Tongue (tissue), 3 donors: ENCODE measurements at places on chromosomes 2 and 18. TPM values are rescaled to one million over a fixed set of nuclear protein-coding genes. Genes with fewer than 3 reads are reported as not detected.

GRCh38 chr2:108492364-108492763 is 41.9 kb upstream of the LIMS1 start:
- DNase-seq: no peak

DNA sequence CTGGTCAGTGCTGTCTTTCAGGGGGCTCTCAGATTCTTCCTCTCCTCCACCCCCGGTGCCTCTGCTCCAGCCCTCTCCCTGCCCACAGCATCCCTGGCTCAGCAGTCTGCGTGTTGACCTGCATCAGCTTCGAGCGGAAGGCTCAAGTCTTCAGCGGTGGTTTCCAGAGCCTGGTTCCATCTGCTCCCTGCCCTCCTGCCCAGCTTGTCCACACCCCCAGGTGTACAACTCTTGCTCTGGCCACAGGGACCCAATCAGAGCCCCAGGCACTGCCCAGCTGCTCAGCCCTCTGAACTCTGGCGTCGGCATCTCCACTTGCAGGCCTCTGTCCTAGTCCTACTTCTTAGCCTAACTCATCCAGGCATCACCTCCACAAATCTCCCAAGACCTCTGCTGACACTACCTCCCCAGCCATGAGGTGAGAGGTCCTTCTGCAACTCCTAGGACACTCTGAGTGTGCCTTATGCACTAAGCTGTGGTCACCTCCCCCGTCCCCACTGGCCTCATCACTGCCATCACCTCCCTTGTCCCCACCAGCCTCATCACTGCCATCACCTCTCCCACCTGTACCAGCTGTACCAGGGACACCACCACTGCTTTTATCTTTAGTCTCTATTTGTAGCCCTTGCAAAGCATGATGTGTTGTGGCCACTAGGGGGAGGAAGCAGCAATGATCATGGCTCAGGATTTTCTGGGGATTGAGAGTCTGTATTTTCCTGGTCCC is 60.9 kb downstream of the EDAR start:
- peak; percentile 80 for DNase-seq

The CIB4 gene
- total RNA-seq: not detected

- DNase-seq: peak; percentile 21
Measured at GRCh38 chr2:229330952-229331351, 59.9 kb upstream of the PID1 start.

- DNase-seq: no peak
Measured at GRCh38 chr2:102664471-102664909, 45.1 kb downstream of the SLC9A2 start.

- DNase-seq: no peak
Measured at GRCh38 chr2:55093381-55093780, 43.1 kb upstream of the RTN4 start.

- peak; percentile 59 for DNase-seq
Measured at GRCh38 chr2:127085317-127085681, 21.7 kb downstream of the BIN1 start.

- DNase-seq: peak; percentile 67
Measured at GRCh38 chr2:120108049-120108448, 95.2 kb downstream of the EPB41L5 start.

The GCG gene
- total RNA-seq: not detected

GRCh38 chr2:239470151-239470900 is 69.5 kb upstream of the HDAC4 start:
- DNase-seq: no peak

GRCh38 chr2:202072226-202072625 is 829 bp upstream of the KIAA2012 start:
- DNase-seq: no peak

DNA sequence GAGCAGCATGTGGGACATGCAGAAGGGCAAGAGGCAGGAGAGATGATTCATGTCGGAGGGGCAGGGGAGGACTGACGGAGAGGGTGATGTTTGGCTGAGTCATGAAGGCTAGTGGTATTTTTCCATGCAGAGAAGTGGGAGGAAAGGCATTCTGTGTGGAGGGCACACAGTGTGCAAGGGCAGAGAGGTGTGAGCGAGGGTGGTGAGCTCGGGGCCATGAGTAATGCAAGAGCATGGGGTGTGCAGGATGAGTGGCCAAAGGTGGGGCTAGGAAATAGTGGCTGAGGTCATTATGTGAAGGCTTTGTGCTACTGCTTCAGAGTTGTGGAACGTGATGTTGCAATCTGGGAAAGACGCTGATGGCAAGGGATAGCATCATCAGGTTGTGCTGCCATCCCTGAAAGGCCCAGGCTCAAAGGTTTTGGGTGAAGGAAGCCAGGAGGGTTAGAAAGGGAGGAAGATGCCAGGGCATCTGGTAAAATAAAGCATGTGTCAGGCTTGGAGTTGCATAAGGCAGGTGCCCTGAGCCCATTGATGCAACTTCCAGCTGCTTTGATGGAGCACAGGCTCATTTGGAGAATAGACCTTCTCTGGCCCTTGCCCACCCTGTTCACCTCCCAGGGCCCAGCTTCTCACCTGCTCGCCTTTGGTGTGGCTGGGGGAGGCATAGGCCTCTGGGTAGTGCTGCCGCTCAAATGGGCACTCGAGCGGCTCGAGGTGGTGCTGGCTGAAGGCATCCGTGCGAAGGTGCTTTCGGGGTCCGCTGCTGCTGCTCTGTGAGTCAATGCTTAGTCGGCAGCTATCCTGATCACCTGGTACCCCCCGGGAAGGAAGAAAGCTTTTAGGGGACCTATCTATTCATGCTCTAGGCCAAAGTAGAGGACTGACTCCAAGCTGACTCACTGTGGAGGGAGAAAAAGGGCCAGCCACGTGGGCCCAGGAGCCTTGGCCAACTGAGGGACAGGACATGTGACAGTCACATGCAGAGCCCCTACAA is 37.5 kb downstream of the PAX8 start:
- DNase-seq: no peak

DNA sequence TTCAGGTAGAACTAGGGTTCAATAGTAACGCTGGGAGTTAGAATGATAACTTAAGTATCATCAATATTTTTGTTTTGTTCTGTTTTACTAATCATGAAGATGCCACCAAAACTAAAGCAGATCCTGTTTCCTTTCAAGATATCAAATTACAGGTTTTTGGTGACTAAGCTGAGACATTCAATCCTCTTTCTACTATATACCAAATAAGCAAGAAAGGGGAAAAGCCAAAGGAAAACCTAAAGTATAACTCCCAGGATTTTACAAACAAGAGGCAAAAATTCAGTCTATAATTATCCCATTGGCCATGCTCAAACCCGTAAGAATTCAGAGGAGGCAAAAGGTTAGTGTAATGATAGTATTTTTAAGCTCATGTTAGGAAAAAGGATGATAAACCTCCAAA is 175.2 kb upstream of the CCDC150 start:
- DNase-seq: no peak

DNA sequence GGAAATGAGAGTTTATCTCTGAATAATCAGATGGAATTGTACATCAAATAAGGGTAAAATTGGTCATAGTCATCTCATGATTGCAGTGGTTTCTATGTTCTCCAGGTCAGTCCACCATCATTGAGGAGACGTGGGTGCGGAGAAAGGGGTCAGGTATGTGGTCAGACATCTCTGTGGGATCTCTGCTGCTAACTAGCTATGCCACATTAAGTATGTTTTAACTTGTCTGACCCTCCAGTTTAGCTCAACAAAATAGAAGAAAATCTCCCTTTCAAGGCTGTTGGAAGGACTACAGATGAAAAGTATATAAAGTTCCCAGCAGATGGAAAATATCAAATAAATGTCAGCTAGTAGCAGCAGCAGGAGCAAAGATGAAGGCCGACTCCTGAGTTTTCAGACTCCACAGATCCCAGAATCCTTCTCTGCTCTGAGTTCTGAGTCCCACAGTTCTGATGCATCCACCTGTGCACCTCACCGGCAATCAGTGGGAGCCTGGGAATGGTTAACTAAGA is 106.6 kb upstream of the CYP1B1 start:
- peak; percentile 44 for DNase-seq

DNA sequence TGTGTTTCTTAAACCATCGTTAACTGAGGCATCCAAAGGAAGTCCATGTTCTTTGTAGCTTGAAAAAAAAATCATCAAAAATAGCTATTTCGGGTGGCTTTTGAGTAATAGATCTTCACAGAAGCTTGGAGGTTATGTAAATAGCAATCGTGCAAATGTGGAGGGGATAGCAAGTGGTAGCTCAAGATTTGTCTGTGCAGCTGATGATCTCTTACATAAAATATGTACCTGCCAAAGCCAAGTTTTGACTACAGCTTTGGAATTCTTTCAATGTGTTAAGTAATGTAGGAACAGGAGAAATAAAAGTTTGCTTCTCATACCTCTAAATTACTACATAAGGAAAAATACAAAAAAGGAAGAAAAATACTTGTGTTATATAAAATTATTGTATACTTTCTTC is 1432.0 kb downstream of the DPP10 start:
- DNase-seq: peak; percentile 8

The REG1B gene
- not detected for total RNA-seq

DNA sequence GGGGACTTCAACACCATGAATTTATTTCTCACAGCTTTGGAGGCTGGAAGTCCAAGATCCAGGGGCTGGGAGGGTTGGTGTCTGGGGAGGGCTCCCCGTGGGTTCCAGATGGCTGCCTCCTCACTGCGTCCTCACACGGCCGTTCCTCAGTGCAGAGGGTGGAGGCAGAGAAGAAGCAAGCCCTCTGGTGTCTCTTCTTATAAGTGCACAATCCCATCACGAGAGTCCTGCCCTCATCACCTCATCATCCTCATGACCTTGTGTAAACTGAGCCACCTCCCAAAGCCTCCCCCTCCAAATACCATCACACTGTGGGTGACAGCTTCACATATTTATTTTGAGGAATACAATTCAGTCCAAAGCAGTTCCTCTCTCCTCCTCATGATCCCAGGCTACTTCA is 26.3 kb downstream of the TMEM163 start:
- no peak for DNase-seq

- DNase-seq: no peak
Measured at GRCh38 chr2:222888716-222889115, 27.9 kb downstream of the ACSL3 start.

- no peak for DNase-seq
Measured at GRCh38 chr2:184847331-184847730, 249.0 kb downstream of the ZNF804A start.

The CDKL4 gene
- 1.8 TPM for total RNA-seq

GRCh38 chr2:39093218-39093898 is 27.5 kb downstream of the SOS1 start:
- DNase-seq: no peak

DNA sequence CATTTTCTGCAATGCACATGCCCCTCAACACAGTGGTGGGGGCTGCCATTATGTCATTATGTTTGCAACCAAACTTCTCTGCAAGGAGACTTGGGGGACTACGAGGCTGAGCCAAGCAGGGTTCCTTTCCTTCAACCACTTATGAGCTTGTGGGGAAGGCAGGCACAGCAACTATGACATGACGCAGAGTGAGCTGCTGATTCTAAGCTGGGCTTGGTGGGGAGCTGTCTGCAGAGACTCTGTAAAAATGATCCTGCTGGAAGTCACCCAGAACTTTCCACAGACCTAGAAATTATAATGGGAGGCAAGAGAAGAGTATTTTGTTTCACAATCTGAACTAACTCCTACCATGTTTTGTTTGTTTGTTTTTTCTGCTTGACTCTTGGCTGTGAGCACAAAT is 55.6 kb downstream of the INPP5D start:
- no peak for DNase-seq

The CCDC121 gene
- total RNA-seq: 5.7 TPM

The EVX2 gene
- not detected for total RNA-seq

The TUBA3E gene
- not detected for total RNA-seq

The RESP18 gene
- not detected for total RNA-seq

The OSR1 gene
- 20.1 TPM for total RNA-seq

The BMP10 gene
- not detected for total RNA-seq

GRCh38 chr2:240189686-240190085 is 49.2 kb upstream of the OTOS start:
- peak; percentile 51 for DNase-seq

- peak; percentile 80 for DNase-seq
Measured at GRCh38 chr2:51013079-51013932, 18.6 kb downstream of the NRXN1 start.

GRCh38 chr18:924987-925386 is 20.3 kb downstream of the ADCYAP1 start:
- no peak for DNase-seq

GRCh38 chr2:168053676-168054075 is 193.7 kb downstream of the STK39 start:
- no peak for DNase-seq

GRCh38 chr2:68290901-68291300 is 28.8 kb downstream of the CNRIP1 start:
- DNase-seq: peak; percentile 71

The REG3G gene
- total RNA-seq: not detected

The IL36B gene
- total RNA-seq: not detected

- DNase-seq: peak; percentile 45
Measured at GRCh38 chr18:49006641-49007454, 56.1 kb upstream of the SMAD7 start.

DNA sequence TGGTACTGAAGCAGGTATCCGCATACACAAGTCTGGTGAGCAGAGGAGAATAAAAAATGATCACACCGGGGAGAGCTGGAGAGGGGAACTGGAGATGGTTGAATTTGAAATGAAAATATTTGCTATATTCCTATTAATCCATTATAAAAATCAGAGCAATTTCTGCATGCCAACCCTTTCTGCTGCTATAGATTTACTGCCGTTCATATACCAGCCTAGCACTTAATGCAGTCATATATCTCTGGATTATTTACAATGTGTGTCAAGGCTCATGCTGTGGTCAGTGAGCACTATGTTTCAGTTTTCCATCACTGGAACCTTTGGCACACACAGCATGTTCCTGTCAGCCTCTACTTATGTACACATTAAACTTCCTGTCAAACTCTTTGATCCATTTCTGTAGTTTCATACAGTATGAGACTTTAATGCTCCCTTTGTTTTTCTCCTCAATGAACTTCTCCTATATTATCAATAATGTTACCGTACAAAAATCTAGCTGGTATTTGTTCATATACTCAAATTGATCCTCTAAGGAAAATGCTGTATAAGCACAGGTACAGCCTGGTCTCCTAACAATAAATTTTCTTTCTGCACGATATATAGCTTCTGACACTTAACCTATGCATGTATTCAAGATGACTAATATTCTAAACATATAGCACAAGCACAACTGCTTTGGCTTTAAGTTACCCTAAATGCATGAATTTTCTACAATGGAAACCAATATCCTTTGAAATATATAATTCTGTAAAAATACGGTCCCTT is 36.7 kb downstream of the FANCL start:
- DNase-seq: peak; percentile 6

The GULP1 gene
- total RNA-seq: 62.0 TPM

GRCh38 chr2:40097691-40098385 is 318.8 kb upstream of the THUMPD2 start:
- DNase-seq: no peak

The INPP5D gene
- 9.1 TPM for total RNA-seq

GRCh38 chr2:8453904-8454302 is 228.0 kb upstream of the ID2 start:
- DNase-seq: no peak
